ENCODE measurements at places on chromosomes 12 and 14. TPM values are rescaled to one million over a fixed set of nuclear protein-coding genes. Genes with fewer than 3 reads are reported as not detected.

DNA sequence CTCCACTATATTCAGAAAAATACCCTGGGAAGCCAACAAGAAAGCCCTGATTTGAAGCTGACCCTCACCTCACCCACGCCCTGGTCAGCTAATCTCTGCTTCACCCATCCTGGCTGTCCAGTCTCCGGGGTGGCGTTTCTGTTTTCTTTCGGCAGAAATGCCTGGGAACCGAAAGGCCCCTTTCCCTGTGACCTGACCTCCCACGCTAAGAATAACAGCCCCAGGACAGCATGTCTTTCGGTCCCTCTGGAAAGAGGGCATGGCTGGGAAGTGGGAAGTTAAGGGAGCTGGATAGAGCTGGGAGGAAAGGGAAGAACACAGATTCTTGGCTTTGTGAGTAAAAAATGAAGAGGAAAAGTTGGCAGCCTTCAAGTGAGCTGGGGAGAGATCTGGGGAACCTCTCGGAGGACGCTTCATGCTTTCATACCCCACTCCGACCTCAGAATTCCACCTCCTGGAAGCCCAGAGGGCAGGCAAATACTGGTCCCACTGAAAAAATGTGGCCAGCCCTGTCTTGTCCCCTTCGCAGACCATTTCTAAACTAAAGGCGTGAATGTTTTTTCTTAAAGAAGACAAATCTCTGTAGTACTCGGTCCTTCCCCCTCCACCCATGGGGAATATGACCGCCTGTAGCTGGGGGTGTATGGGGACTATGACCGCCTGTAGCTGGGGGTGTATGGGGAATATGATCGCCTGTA is 163.0 kb upstream of the FKBP4 start:
- DNase-seq: no peak

DNA sequence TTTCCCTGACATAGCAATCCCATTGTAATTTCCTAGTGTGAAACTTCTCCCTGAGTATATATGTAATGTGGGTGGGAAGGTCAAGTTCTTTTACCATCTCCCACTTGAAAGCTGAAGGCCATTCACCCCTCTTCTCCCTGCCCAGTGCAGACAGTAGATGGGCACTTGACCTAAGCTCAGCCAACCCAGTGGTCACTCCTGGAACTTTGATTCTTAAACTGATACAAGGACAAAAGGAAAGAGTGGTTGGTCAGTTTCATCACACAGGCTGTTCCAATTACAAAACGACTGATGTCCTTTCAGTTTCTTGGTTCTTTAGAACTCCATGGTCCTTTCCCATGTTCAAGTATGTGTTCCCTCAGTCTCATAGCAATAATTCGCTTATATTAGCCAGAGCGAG is 8.4 kb upstream of the APOLD1 start:
- no peak for DNase-seq

- no peak for DNase-seq
Measured at GRCh38 chr12:50888666-50889065, 45.9 kb downstream of the TMPRSS12 start.

DNA sequence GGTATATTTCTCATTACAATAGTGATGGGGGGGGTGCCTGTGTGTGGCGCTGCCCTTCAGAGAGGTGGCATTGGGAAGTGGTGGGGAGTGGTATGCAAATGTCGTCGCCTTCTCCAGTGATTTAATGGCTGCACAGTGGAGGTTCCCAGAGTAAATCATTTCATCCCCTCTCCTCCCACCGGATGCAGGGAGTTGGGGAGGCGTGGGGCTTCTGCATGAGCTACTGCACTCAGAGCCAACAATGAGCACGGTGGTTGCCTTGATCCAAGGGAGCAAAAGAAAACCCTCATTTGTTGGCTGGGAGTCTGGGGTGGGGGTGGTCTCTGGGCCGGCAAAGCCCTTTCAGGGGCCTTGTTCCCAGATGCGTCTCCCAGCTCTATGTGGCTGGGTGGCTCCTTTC is 124.3 kb downstream of the AACS start:
- no peak for DNase-seq

- peak; percentile 70 for DNase-seq
Measured at GRCh38 chr12:54958048-54958658, 26.4 kb downstream of the TESPA1 start.

DNA sequence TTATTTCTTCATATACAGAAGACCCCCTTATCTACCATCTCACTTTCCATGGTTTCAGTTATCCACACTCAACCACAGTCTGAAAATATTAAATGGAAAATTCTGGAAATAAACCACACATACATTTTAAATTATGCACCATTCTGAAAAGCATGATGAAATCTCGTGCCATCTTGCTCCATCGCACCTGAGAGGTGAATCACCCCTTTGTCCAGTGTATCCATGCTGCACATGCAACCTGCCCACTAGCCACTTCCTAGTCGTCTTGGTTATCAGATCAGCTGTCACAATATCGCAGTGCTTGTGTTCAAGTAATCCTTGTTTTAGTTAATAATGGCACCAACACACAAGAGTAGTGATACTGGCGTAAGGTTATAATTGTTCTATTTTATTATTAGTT is 145.7 kb downstream of the C12orf42 start:
- DNase-seq: no peak

- DNase-seq: peak; percentile 74
Measured at GRCh38 chr12:51368640-51369517, 22.3 kb downstream of the GALNT6 start.

- no peak for DNase-seq
Measured at GRCh38 chr14:94612174-94612573, at the start of gene SERPINA3. TSS of gene SERPINA3 (plus strand) at chr14:94612391. CDS start at chr14:94614442, 2,051 bp downstream.

DNA sequence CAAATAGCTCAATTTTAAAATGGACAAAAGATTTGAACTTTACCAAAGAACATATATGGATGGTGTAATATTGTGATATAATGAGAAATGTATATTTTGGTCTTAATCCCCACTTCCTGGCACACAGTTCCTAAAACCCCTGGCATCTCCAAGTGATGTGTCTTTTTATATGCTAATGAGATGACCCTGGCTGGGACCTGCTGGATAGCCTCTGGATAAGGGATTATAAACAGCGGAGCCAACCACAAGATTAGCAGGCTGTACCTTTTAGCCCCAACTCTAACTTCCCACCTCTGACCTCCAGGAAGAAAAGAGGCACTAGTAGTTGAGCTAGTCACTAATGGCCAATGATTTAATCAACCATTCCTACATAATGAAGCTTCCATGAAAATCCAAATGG is 130.0 kb downstream of the DPF3 start:
- no peak for DNase-seq

- no peak for DNase-seq
Measured at GRCh38 chr12:14545144-14546124, 22.2 kb downstream of the PLBD1 start.

GRCh38 chr12:63795032-63795687 is 15.5 kb downstream of the RXYLT1 start:
- DNase-seq: no peak

- peak; percentile 87 for DNase-seq
Measured at GRCh38 chr14:33567731-33568130, 383.1 kb downstream of the EGLN3 start.

GRCh38 chr14:69342928-69343525 is 55.1 kb downstream of the ERH start:
- no peak for DNase-seq

DNA sequence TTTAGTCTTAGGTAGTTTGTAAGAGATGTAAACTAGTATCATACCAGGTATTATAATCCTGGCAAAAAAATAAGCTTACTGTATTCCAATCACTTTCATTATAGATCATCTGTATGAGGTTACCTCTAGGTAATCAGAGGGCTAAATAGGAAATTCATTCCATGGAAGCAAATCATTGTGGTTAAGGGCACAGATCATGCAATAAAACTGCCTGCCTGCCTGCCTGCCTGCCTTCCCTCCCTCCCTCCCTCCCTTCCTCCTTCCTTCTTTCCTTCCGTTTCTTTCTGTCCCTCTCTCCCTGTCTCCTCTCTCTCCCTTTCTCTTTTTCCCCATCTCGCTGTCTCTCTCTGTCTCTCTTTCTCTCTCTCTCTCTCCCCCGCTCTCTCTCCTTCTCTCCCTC is 3.2 kb upstream of the CLEC9A start:
- no peak for DNase-seq

GRCh38 chr12:3216097-3216496 is 138.9 kb downstream of the TSPAN9 start:
- DNase-seq: no peak

DNA sequence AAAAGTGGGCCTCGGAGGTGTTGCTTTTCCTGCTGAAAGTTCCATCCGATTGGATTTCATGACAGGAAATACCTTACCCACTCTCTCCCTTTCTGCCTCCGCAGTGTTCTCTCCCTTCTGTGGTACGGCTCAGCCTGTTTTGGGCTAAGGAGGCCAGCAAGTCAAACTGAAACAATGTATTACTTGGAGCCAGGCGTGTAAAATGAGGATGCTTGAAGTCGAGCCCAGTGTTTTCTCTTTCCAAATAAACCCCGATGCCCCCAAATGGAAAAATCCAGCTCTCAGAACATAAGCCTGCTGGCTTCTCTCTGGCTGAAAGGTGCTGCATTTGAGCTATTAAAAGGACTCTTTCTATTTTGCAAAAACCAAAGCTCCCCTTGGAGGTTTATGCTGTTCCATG is 124.7 kb downstream of the ZNF664 start:
- no peak for DNase-seq

GRCh38 chr12:68477261-68477772 is 133.4 kb upstream of the RAP1B start:
- DNase-seq: no peak

DNA sequence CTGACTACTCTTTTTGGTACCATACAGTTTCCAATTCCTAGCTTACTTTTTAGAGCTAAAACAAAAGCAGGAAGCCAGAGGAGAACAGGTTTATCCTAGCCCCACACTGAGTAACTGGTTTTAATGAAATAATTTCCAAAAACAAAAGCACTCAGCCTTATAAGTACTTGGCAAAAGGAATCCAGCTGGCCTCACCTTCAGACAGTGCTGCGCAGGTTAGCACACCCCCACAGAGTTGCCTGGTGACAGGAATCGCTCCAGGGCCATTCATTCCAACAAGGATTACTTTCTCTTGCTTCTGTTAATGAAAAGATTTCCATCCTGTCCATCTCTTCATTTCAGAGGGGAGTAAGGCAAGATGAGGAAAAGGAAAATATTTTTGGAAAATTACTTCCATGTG is 84.6 kb downstream of the SCFD1 start:
- DNase-seq: no peak

GRCh38 chr14:104134061-104134965 is 4.1 kb upstream of the KIF26A start:
- DNase-seq: no peak

- peak; percentile 53 for DNase-seq
Measured at GRCh38 chr12:7937833-7938506, 2.0 kb upstream of the SLC2A3 start.

DNA sequence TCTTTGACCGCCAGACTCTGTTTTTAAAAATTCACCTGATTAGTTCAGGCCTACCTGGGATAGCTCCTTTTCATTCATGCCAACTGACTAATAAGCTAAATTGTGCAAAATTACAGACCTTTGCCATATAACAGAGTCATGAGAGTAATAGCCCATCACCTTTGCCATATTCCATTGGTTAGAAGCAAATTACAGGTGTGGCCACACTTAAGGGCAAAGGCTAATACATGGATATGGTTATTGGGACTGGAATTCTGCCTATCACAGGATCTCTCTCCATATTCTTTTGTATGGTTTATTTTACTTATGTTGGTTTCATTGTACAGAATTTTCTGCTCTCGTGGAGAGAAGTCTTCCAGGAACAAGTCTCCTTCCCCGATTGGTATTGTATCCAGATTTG is 115.2 kb downstream of the EGLN3 start:
- no peak for DNase-seq

The FICD gene
- 6.1 TPM for total RNA-seq

The TMPO gene
- 150 TPM for total RNA-seq

The SLC6A13 gene
- total RNA-seq: not detected

The KRT6C gene
- not detected for total RNA-seq

The GALNT9 gene
- not detected for total RNA-seq

The LALBA gene
- total RNA-seq: not detected
